ENCODE measurements at places on chromosomes 2 and 18.

GRCh38 chr2:230068016-230068650 lies 591 bp downstream of the SLC16A14 start:
- peak; percentile 5 for DNase-seq

GRCh38 chr2:109270505-109271312 lies 141.7 kb downstream of the SH3RF3 start:
- no peak for DNase-seq

DNA sequence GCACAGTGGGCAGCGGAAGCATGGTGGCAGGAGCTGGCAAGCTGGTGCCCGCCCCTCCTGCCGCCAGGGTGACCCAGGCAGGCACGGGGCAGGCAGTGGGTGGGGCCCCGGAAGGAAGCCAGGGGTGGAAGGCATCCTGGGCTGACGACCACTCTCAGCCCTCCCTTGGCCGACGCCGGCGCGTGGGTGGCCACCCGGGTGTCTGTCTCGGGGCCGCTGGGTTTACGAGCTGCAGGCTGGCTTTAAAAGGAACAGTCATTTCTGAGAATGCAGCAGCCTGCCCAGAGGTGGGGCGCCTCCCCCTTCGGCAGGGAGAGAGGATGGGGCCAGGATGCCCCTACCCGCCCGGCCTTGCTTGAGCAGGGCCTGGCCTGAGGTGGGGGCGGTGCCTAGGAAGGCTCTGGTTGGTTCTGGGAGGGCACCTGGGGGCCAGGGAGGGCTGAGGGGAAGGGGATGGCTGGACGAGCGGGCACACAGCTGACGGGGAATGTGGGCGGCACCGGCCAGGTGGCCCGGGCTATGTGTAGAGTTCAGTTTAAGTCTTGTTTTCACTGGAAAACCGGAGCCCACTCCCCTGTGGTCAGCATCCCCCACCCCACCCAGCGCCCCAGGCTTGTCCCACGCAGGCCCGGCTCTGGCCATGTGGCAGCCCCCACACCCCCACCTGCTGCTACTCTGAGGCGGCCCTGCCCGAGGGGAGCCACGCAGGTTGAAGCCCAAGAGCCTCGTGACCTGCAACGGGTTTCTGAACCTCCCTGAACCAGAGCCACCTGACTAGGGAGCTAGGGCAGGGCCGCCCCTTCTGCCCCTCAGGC lies 6.3 kb downstream of the BOK start:
- DNase-seq, result no peak

DNA sequence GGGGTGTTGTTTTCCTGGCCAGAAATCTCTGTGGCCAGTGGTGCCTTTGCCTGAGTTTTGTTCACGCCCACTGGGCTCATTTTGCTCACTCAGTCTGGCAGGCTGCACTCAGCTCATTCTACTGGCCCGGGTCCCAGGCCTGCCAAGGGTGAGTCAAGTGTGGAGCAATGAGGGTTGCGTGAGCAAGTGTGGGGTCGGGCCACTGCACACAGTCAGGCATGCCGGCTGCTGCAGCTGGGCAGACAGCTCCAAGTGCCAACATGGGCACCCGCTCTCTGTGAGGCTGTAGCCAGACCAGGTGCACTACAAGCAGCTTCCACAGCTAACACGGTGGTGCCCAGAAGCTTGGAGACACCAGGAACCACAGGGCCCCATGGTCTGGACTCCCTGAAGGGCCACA lies 801.1 kb upstream of the RAB6C start:
- no peak for DNase-seq

DNA sequence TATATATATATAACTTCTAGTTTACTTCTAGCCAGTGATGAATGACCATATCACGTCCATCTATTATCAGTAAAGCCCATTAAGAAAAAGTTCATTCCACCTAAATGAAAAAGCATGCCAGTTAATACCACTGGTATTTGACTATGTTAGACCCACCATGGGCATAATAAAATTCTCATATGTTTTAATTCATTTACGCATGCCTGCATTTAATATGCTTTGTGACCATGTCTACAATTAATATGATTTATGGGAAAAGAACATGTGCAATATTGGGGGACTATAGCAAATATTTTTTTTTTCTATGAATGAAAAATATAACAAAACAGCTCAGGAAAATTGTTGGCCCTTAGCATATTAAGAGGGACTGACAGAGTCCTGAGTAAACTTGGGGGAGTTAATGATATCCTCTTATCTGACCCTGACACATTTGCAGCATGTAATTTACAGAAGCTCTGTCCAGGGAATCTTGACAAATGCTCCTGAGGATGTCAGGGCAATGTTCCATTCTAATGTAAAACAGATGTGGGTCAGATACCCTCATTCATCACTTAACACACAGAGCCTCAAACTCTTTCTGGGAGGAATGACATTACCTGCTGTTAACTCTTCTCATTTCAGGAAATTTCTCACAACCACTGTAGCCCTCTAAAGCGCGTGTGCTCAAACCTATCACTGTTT lies 90.6 kb downstream of the PAX3 start:
- DNase-seq, result no peak

DNA sequence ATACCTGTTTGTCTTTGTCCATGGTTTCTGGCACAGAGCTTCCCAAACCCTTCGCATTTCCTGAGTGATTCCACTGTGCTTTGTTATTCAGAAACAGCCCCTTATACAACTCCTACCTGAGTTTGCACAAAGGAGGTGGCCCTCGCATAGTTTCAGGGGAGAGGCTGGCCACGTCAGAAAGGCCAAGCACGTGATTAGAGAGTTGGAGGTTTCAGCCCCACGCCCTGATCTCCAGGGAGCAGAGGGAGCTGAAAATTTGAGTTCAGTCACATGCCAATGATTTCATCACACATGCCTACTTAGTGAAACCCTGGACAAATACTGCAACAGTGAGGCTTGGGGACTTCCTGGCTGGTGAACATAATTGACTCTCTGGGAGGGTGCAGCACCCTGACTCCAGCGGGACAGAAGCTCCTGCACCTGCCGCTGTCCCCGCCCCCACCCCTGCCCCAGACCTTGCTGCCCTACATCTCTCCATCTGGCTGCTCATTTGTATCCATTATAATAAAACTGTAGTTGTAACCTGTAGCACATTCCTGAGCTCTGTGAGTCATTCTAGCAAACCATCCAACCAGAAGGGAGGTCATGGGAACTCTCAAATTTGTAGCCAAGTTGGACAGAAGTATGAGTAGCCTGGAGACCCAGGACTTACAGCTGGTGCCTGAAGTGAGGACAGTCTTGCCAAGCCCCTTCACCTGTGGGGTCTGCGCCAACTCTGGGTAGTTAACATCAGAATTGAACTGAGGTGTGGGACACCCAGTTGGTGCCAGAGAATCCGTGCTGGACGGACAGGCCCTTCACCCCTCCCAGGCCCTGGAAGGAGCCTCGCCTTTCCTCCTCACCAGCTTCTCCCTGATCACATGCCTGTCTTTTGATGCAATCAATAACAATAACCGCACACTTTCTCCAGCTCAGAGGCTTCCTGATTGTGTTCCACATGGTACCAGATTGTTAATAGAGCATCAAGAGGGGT lies 224.3 kb downstream of the ANAPC1 start:
- DNase-seq, result no peak

DNA sequence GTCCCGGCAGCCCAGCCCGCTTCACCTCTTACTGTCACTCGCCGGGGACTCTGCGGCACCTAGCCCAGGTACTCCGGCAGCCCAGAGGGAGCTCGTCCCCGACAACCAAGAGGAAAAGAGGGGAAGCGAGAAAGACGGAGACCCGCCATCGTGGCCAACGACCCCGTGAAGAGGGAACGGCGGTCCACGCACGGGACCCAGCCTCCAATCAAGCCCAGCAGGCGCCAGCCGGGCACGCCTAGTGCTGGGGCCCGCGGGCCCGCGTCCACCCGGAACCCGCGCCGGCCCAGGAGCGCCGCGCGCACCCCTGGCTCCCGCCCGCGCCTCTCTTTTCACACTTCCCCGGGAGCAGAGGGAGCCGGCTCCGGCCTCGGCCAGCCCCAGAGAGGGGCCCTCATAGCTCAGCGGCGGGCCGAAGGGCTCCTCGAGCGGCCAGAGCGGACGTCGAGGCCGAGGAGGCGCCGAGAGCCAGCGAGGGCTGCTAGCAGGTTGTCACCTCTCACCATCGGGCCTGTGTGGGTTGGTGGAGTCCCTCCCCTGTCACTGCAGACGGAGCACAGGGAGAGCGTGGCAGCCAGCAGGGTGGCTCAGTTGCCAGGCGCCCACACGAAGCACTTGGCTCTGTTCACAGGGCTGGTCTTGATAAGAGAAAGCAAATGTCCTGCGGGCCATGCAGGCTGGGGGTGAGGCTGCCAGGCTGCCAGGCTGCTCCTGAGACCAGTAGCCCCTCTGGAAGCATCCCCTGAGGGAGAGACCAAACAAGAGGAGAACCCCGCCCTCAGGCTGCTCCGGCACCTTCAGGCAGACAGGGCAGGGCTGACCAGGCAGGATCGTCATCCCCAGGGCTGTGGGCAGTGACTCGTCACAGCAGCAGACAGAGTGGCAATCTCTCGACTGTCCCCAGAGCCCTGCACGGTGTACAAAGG lies 36.9 kb upstream of the KLF11 start:
- no peak for DNase-seq

DNA sequence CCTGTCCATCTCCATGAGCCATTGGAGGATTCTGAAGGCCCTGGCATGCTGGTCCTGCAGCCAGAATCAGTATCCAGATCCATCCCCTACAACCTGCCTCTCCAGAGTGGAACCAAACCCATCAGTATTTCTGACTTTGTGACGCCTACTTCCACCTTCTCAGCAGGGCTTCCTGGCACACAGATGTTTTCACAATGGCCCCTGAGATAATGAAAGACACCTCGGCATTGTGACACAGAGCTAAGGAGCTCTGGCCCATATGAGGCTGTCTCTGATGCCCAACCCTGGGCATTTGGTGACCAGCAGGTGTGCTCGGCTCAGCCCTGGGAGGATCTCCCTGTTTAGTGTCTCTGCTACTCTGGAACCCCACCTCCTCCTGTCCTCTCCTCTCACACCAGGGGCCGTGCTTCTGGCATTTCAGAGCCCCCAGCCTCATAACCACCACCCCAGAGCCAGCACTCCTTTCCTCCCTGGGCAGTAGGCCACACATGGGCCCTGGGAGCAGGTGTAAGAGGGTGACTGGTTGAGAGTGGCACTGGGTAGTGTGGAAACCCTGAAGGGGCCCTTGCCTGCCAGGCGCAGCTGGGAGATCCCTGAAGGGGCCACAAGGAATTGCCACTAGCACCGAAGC lies 38.2 kb downstream of the FOSL2 start:
- no peak for DNase-seq

DNA sequence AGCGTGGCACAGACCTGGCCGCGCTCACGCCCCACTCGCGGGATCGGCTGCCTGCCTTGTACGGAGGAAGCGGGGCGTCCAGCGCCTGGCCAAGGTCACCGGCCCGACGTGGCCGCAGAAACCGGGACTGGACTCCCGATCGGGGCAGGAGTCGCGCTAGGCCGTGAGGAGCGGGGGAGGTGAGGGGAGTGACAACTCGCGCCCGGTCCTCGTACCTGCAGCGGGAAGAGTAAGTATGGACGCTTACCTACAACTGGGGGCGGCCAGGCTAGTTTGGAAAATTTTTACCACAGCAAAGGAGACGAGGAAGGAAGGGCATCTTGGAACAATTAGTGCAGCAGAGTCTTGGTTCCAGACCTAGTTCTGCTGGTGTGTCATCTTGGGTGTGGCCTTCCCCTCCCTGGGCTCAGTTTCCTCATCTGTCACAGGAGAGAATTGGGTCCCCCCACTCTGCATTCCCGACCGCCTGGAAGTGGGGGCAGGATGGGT lies 693 bp downstream of the UBE2F start:
- no peak for DNase-seq

DNA sequence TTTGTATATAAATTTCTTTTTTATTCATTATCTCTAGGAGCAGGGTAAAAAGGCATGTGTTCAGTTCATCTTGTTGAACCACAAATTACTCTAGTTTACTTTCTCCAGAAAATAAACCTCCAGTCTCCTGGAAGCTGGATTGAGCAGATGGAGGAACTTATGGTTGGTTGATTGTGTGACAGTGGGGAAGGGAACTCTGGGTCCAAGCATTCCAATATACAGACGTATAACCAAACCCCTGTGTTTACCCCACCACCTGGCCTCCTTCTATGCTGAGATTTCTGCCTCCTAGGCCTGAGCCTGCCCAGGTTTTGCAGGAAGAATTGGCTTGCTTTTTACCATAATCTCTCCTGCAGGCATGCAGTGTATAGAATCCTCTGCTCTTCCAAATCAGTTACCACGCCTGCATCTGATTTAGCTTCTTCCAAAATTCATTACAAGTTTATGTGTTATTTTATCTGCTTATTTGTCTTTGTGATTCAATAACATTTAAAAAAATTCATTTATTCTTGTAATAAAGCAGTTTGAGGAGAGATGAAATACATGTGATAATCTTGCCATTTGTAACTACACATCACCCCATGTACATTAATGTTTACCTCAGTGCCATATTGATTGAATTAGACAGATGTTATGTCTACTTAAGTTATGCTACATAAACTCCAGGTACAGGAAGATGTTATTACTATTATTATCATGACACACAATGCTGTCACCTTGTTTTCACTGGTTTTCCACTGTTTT lies 2.5 kb upstream of the RAB27B start:
- no peak for DNase-seq

DNA sequence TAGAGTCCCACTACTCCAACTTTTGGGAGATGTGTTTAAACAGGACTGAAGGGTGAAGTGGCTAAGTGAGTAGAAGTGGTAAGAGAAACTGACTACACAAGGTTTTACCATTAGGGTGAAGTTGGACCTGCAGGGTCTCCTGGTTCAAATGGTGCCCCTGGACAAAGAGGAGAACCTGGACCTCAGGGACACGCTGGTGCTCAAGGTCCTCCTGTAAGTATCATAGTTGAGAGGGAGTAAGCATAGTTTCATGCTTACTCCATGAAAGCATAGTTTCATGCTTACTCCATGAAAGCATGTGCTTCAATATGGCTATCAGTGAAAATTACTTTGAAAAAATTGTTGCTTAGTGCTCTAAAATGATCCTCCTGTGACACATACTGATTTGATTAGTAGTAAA lies 19.1 kb downstream of the COL3A1 start:
- DNase-seq, result no peak

GRCh38 chr2:73979021-73979420 lies 5.7 kb upstream of the TET3 start:
- DNase-seq, result no peak

- DNase-seq, result no peak
Observed at GRCh38 chr2:211329421-211329820, 773.0 kb downstream of the CPS1 start.

DNA sequence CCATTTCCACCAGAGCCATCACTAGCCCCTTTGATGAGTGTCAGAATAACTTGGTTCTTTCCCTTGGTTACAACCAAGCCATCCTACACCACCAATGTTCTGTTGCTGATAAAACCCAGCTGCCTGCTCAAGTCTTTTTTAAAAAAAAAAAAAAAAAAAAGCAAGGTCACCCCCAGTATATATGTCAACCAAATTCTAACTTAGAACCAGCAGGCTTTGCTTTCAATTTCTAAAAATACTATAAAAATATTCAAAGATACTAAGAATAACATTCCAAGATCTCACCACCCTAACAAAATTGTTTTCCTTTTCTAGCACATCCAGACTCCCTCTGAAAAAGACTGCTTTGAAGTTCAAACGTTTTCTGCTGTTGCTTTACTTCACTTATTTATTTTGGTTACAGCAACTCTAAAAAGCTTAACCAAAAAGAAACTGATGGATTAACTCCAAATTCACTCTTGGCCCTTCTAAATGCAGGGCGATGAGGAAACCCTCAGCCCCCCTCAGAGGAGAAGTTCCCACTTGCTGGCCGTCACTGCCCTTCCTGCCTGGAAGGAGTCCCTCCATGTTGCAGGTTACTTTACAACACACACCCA lies 10.9 kb downstream of the UXS1 start:
- no peak for DNase-seq

- DNase-seq, result no peak
Observed at GRCh38 chr2:47313141-47313691, 89.7 kb upstream of the MSH2 start.
